CD4-positive, alpha-beta T cell treated with Interleukin-6 at 100 ng/mL for 8 hours (primary cell): ENCODE measurements at places on chromosomes 5 and 9.

DNA sequence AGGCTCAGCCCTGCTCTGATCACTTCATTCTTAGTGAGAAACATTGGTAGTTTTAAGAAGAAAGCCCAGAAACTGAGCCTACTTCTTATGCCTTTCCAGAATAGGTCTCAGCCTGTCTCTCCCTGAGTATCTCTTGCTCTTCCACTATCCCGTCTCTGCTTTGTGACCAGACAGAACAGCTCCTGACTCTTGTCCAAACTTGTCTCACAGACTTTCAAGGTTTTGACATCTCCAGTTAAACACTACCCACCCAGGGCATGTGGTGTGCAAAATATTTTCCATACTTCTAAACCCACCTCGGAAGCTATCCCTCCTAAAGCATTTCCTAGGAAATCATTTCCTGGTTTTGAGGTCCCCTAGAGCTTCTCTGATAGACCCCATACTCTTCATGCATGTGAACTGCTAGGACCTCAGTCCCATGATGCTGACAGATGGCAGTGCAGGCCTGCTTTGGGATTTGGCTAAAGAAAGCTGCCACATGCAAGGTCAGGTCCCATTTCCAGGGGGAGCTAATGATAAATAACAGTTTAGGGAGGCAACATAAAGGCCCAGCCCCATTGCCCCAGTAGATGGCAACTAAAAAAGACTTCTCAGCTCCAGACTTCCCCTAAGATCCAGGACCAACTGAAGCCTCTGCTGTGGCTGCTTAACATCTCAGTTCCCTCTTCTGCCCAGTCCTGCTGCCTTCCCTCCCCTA, 211.5 kb downstream of the MED10 start:
- DNase-seq, result no peak

GRCh38 chr5:179766021-179766725, 27.6 kb upstream of the LTC4S start:
- DNase-seq, result no peak

DNA sequence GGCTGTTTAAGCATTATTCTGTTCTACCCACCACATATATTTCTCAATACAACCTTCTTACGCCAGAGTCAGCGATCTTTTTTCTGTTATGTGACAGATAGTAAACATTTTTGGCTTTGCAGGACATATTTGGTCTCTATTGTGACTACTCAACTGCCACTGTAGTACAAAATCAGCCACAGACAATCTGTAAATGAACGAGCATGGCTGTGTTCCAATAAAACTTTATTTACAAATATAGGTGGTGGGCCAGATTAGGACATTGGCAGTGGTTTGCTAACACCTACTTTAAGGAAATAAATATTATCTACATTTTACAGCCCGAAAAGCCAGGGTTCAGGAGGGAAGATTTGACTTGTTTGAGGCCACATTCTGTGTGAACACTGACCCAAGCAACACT, 40.2 kb upstream of the FBXW11 start:
- no peak for DNase-seq

DNA sequence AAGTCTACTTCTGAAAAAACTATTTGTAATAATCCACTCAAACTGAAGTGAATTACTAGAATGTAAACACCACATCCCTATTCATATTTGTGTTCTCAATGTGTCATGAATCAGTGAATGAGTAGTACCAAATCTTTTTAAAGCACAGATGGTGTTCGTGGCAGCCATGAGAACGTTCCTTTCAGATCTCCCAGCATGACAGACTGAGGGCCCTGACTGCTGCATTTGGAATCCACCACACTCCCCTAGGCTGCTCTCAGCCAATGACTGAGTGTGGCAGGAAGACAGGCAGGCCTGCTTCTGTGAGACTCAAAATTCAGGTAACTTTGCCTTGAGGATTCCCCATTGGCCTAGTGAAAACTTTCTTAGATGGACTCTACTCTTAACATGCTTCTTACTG, 10.9 kb upstream of the JMY start:
- no peak for DNase-seq

GRCh38 chr5:133658327-133658726, 46.0 kb upstream of the FSTL4 start:
- no peak for DNase-seq

DNA sequence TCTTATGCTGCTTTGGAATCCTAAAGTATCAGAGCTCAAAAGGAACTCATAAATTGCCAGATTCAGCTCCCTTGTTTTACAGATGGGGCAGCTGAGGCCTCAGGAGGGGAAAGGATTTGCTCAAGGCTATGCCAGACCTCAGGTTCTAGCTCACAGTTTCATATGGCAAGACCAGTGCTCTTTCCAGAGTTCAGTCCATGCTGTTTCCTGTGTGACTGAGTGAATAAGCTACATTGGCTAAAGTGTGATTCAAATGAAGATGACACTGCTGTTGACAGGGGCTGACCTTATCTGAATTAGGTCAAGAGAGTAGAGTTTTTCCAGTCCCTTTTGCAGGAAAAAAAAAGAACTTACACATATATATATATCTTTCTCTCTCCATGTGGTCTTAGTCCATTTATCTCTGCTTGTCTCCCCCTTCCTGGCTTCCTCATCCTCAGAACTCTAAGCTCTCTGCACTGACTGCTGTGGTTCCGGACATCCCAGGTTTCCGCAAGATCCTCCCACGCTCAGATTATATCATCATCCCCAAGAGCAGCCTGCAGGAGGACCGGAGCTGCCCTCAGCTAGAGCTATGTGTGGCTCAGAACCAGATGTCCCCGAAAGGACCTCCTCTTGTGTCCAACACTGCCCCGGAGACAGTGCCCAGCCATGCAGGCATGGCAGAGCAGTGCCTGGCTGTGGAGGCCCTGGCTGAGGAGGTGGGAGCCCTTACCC, 9.3 kb downstream of the HMGXB3 start:
- no peak for DNase-seq

- no peak for DNase-seq
Observed at GRCh38 chr9:79013715-79014610, 557.8 kb upstream of the TLE4 start.

GRCh38 chr9:125867751-125868415, 120.7 kb downstream of the PBX3 start:
- DNase-seq, result no peak

- DNase-seq, result no peak
Observed at GRCh38 chr9:109481856-109482255, 16.3 kb downstream of the PTPN3 start.

DNA sequence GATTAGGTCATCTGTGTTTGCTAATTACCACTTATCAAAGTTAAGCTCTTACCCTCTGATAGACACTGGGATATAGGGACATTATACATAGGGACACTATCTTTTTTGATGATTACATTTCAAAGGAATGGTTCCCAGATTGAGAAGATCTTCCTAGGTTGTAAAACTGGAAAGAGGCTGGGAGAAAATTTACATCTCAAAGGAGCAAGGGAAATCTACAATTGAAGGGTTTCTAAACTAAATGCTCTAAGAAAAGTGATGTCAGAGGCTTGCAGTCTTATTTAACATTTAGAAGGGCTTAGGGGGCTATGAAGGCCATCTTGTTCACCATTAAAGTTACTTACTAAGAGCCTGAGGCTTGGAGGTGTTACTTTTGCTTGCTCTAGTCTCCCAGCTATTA, 242.8 kb downstream of the PRR16 start:
- no peak for DNase-seq

- DNase-seq, result no peak
Observed at GRCh38 chr9:111969622-111970021, 73.0 kb downstream of the UGCG start.

- DNase-seq, result no peak
Observed at GRCh38 chr5:116178925-116179324, 94.1 kb downstream of the COMMD10 start.

- no peak for DNase-seq
Observed at GRCh38 chr5:144368556-144368955, 197.9 kb downstream of the KCTD16 start.

GRCh38 chr9:4686112-4686511, 6.7 kb downstream of the CDC37L1 start:
- no peak for DNase-seq

GRCh38 chr5:33400675-33401074, 40.1 kb upstream of the TARS1 start:
- DNase-seq, result no peak

- no peak for DNase-seq
Observed at GRCh38 chr5:1007681-1008450, 736 bp upstream of the NKD2 start.

DNA sequence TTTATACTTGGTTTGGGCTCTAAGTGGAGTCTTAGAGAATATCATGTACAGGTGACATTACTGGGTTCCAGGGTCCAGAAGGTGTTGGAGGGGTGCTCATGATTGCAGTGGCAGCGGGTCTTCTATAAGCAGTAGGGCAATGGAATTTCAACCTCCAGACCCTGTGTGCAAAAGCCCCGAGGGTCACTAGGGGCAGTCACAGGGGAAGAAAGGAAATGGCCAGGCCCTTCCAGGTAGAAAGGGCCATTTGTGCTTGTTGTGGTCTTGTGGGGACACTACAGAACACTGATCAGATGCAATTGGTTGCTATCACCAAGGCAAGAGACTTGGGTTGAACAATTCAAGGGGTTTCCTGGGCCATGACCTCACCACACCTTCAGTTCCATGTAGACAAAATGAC, 283.4 kb downstream of the GADD45G start:
- no peak for DNase-seq

DNA sequence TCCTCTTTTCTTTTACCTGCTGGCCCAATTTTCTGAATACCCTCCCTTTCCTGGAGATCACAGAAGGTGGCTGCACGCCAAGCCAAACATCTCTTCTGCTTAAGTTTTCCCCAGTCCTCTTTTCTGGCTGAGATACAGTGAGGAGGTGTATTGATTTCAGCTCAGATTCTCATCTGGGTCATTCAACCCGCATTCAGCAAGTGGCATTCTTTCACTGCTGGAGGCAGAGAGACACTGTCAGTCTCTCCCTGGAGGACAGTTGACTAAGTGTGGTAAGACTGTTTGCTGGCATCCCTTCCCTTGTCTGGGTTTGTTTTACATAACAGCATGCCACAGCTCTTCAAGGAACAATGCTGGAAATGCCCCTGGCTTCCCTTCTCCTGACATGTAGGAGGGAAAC, 60.5 kb downstream of the GABRG2 start:
- DNase-seq, result no peak

DNA sequence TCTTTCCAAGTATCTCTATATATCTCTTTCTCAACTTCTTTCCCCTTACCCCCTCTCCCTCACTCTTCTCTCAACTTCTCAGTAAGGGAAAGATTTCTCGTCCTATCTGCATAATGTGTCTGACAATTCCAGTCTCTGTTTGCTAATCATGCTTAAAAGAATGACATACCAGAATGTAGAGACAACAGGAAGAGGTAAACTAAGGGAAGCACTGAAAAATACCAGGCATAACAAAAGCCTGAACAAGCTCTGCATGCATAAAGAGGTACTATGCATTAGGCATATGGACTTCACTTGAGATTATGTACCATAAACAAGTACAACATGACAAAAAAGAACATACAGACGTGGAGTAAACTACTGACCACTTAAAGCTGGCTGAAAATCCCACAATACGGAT, 62.6 kb downstream of the SEMA5A start:
- DNase-seq, result no peak

DNA sequence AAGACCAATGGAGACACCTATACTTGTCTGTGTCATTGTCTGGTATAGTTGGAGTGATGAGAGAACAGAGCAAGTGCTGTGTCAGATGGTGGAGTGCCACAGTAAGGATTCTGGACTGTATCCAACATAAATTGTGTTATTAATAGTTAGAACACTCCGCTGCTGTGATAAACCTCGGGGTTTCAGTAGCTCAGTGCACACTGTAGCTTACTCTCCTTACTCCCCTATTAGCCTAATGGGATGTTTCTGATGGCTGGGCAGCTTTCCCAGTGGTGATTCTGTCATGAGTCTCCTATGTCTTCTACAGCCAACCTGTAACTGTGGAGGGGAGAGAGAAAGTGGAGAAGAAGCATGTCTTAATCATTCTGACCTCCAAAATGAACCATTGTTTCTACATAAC, 127.6 kb upstream of the PTCH1 start:
- no peak for DNase-seq

- no peak for DNase-seq
Observed at GRCh38 chr5:130198927-130199326, 294.7 kb downstream of the CHSY3 start.

DNA sequence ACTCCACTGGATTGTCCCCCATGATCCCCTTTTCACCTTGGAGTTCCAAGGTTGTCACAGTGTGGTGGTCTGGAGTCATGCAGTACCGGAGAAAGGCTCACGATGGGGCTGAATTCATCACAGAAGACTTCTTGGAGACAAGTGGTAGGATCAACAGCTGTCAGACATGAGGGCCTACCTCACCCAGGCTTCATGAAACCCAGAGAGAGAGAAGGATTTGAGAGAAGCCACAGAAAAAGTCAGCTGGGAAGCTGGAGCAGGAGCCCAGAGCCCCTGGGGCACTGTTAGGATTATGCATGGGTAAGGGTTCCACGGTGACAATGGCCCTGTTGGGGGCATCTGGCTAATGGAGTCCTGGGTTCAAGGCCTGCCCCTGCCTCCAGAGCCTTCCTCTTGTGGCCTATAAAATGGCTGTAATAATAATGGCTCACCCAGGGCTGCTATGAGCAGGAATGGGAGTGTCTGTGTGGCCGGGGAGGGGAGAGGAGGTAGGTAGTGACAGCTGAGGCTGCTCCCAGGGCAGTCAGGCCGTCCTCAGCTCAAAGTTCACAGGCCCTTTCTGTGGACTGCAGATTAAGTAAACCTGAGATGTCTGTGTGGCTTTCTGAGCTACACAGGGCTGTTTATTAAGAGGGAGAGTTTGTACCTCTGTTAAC, 910 bp downstream of the TRIM14 start:
- DNase-seq, result peak; percentile 66

DNA sequence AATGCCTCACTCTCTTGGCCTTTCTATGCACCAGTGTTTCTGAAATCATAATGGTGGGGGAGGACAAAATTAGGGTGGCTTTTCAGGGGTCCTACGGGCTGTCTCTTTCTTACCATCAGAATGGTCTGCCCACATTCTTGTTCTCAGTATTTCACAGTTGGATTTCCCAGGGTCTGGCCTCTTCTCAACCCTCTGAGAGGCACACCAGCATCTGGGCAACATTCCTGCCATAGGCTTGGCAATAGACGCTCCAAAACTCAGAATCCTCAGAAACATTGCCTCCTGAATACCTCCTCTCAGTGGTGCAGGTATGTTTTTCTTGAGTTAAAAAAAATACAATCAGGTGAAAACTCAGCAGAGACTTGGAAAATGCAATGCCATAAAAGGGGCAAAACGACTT, 358.3 kb downstream of the NTRK2 start:
- no peak for DNase-seq

GRCh38 chr9:117704024-117704575, at the start of gene TLR4:
Gene TLR4, plus strand, starts transcription at chr9:117704403. Its CDS starts 70 bp downstream, at chr9:117704473.
- DNase-seq, result no peak

GRCh38 chr5:172147857-172148256, 40.2 kb downstream of the STK10 start:
- no peak for DNase-seq

- no peak for DNase-seq
Observed at GRCh38 chr5:174531782-174532191, 192.6 kb upstream of the MSX2 start.
